ENCODE measurements at places on chromosomes 12 and 14.
A peak's percentile ranks its signal among the peaks of the same experiment; 100 is the strongest.

GRCh38 chr14:73358187-73358586 lies 100.2 kb downstream of the NUMB start:
- no peak for DNase-seq

GRCh38 chr14:106511006-106511799 lies 984.8 kb downstream of the TMEM121 start:
- DNase-seq, result no peak

- DNase-seq, result peak; percentile 97
Observed at GRCh38 chr12:7129872-7130691, at the start of gene CLSTN3. Gene CLSTN3, plus strand, starts transcription at chr12:7130371. Its CDS starts 278 bp downstream, at chr12:7130649.

DNA sequence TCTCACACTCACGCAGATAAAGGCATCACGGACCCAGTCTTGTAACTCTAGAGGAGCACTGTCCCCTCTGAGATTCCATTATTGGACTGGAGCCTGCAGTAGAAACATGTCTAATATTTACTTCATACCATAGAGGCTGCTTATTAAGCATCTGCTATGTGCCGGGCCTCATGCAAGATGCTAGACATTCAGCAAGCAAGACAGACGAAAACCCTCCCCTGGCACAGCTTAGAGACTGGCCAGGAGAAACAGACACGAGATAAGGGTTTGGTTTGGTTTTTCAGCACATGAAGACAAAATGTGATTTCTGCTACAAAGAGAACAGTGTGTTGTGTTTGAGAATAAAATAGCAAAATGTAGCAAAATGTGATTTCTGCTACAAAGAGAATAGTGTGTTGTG lies 719.2 kb downstream of the MED13L start:
- no peak for DNase-seq

DNA sequence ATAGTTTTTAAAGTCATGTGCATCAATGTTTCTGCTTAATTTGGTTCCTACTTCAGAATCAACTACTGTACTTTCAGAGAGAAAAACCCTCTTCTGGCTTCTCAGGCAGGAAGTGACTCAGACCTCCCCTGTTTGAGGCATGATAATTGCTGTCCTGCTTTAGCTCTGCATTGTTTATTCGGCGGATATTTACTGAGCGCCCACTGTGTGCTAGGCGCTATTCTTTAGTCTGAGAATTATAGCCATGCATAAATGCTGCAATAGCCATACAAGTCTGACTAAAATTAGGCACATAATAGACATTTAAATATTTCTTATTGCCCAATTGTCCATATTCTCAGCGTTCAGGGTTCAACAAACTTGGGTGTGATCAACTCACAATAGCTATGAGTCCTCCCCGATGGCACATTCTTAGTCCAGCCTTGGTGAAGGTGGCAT lies 6.1 kb upstream of the AMIGO2 start:
- peak; percentile 22 for DNase-seq

- DNase-seq, result no peak
Observed at GRCh38 chr12:24072302-24072701, 122.8 kb upstream of the SOX5 start.

GRCh38 chr12:53418221-53418620 lies 5.4 kb upstream of the AMHR2 start:
- DNase-seq, result no peak

GRCh38 chr14:31659278-31659677 lies 98.1 kb downstream of the NUBPL start:
- DNase-seq, result no peak

DNA sequence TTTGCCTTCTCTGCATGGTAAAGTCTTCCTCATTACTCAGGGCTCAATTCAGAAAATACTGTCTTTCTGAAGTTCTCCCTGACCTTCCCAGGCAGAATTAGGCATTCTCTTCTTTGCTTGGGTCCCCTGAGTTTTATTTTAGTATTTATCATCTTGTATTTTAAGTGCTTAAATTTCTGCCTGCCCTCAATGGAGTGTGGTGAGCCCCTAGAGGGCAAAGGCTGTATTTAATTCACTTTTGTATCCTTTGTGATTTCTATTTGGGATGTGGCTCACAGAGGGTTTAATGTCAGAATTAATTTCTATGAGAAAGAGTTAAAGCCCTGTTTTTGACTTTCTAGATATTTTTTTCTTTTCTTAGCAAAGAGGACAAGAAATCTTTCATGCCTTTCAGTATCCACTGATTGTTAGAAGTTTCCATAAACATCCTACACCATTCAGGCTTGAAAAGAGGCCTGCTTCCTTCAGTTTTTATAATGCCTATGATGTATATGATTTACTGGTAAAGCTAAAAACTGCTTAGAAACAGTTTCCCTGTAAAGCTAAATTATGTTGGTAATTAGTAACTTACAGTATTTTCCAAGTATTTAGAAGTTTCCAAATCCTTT lies 55.6 kb upstream of the PTPRB start:
- no peak for DNase-seq

GRCh38 chr12:131353826-131354225 lies 357.1 kb upstream of the SFSWAP start:
- DNase-seq, result no peak

DNA sequence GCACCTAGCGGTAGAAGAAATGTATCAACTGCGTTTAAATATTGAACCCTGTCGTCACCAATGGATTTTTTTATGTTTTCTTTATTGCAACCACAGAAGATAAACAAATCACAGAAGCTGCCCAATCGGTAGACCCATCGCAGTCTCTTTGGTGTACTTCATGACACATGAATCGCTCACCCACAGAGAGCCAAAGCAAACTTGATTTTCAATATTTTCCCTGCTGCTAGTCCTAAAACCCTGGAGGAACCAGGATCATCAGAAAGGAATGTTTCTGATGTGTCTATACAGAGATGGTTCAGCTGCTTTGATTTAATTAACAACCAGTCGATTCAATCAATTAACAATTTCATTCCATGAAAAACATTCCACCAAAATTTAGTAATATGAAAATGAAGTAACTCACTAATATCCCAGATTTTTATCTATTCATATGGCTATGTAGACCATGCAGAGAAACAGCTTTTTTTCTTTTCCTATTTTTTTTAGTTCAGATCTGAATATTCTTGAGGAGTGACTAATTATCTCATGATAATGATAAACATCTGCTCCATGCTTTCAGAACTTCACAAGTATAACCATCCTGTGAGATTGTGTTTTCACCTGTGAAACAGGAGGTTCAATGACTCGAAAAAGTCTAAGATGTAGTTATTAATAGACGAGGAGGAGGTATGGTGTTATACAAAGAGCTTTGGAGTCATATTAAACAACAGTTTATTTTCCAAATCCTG lies 46.1 kb downstream of the DIO2 start:
- no peak for DNase-seq

- DNase-seq, result no peak
Observed at GRCh38 chr14:91417983-91418386, 365 bp upstream of the CCDC88C start.

GRCh38 chr12:24937553-24938244 lies 11.2 kb downstream of the BCAT1 start:
- DNase-seq, result no peak

DNA sequence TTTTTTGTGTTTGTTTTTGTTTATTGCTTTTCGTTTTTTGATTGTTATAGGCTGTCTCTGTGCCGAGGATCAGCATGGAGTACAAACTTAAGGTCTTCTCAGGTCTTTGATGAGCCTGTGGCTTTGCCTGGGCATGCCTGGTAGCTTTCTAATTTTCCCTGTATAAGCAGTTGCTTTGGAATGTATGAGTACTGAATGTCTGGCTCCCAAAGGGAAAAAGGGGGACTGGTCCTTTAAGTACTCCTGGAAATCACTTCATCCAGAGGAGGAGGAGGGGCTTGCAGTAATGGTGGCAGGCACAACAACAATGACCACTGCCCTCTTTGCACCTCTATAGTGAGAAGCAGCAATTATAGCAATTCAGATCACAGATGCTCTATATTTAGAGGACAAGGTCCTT lies 67.6 kb upstream of the TTC7B start:
- DNase-seq, result no peak

DNA sequence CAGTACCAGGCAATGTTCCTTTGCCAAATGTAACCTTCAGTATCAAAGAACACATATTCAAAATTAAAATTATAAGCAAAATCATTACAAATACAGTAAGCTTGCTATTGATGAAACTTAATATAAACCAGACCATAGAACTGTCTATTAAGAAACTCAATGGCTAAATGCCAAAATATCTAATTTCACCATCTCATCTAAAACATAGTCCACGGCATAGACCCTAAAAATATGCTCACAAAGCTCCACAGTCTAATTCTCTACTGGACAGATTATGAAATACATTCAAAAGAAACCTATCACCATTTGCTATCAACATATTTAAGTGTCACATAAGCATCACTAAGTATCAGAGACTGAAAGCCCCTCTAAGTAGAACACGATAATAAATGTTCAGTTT lies 25.2 kb downstream of the DUSP16 start:
- DNase-seq, result no peak

GRCh38 chr14:70907996-70908934 lies 1.0 kb downstream of the PCNX1 start:
- DNase-seq, result peak; percentile 71

DNA sequence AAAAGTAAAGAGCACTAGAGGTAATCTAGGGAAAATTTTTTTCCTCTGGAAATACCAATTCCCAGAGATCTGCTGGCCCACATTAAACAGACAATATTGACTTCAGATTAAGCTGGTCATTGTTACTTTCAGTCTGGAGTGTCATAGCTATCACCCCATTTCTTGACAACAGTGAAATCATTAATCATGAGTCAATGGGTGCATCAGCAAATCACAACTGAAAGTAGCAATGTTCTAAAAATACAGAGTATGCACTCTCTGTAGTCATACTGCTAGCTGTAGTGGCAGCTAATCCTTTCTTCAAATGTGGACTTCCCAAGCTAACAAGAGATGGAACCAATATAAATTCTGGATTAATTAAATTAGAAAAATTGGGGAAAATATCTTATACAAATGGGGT lies 129.9 kb downstream of the CPNE8 start:
- peak; percentile 46 for DNase-seq

DNA sequence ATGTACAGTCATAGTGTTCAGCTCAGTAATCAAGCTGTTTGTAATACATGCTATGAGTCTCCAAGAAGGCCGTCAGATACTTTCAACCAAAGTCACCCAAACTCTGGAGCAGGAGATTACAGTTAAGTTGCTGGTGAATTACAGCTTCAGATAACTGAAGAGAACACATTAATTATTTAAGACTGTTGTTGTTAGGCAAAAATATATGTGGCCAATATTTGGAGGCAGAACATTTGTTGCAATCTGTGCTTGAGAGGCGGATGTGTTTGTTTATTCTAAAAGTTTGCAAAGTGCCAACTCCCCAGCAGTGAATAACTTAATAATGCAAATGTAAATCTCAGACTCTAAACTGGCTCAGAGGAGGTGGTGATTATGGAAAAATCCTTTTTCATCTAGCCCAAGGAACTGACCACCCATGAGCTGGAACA lies 300.7 kb upstream of the TBX3 start:
- DNase-seq, result no peak

- DNase-seq, result no peak
Observed at GRCh38 chr12:116299665-116300328, 22.3 kb upstream of the MED13L start.

- no peak for DNase-seq
Observed at GRCh38 chr12:111438481-111438880, 32.8 kb downstream of the SH2B3 start.

DNA sequence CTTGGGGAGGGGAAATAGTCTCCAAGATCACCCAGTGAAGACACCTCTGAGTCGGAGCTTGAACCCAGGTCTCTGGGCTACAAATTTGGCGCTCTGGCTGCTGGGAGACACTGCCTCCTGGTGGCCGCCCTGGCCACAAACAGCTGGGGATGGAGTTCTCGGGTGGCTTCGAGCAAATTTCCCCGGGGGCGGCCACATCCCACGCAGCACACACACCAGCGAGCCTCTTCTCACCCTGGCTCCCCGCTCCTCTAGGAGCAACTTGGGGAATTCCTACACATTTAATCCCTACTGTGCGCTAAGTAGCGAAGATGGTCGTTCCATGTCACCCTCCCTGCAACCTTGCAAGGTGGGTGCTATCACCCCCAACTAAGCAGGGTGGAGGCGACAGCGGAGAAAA lies 66.2 kb upstream of the BEGAIN start:
- DNase-seq, result peak; percentile 55

- no peak for DNase-seq
Observed at GRCh38 chr12:14901228-14901562, 15.5 kb upstream of the MGP start.

DNA sequence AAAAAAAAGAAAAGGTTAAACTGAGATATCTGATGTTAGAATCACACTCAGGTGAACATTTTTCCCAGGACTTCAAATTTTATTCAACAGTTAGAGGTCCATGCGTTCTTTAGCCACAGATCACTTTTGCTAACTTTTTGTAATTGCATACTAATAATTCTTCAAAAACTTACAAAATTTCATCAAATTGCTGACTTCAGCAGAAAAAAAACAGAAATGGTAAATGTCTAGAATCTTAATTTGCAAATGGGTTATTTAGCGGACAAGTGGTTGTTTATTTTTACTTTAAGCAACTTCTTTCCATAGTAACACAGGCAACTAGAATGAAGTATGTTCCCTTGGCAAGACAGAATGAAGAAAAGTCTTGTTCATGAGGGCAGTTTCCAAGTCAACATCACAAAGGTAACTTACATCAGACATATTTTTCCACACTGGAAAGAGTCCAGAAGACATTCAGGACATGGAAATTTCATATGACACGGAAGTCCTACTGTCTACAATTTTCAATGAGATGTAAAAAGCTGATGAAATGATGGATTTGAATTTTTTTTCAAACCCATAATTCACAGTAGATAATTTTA lies 62.5 kb upstream of the SOX5 start:
- no peak for DNase-seq

GRCh38 chr12:88820012-88820411 lies 239.7 kb upstream of the KITLG start:
- no peak for DNase-seq

GRCh38 chr12:108232565-108232964 lies 103.5 kb downstream of the WSCD2 start:
- DNase-seq, result no peak

- no peak for DNase-seq
Observed at GRCh38 chr14:90900476-90901083, 84.3 kb upstream of the TTC7B start.

DNA sequence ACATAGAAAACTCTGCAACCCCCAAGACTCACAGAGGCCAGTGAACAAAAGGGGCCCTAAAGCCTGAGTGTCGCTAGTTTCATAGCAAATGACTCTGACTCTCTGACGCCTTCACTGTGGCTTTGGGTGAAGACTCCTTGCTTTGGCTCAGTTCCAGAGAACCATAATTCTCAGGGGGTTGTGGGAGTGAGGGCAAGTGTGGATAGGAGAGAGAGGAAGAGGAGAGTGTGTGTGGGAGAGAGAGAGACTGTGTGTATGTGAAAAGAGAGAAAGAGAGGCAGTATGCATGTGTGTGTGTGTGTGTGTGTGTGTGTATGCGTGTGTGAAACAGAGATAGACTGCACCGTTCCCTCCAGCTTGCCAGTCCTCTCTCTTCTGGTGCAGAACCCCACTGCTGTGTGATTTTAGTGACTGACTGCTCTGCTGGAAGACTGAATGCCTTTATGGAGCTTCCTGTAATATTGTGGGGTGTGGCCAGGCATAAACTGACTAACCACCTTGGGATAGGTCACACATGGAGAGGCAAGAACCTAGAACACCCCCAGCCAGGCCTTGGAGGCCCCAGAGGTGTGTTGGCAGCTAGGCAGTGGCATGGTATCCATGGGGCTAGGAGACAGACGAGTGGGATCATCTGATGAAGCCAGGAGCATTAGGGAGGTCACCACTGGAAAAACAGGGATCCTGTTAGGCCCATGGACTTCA lies 45.9 kb upstream of the STXBP6 start:
- DNase-seq, result no peak

Measured in GM20000 (cell line).